ENCODE measurements at places on chromosomes 7 and 10.

DNA sequence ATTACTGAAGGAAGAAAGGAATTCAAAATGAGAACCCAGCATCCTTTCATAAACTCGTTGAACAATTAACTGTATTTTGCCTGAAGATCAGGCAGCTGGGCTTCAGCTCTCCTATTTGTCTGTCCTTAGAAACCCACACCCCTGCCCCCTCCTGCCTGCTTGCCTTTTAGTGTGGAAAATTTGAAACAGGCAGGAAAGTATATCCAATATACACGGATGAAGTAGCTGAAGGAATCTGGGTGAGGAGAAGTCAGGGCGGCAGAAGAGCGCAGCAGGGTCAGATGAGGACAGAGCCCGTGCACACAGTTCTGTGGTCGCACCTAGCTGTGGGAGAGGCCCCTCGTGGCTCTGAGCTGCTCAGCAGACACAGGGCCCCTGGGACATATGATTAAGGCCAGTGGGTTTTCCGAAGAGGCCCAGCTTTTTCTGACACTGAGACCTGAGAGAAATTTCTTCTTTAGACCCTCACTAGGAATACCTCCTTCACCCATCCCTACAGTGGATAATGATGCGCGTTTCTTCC, 87.9 kb downstream of the ACTR3B start:
- no peak for DNase-seq

GRCh38 chr10:47060356-47060755, 149.1 kb downstream of the PTPN20 start:
- no peak for DNase-seq

GRCh38 chr10:12252882-12253546, 57.0 kb downstream of the CDC123 start:
- DNase-seq, result no peak

GRCh38 chr10:63434866-63435854, 30.6 kb downstream of the JMJD1C start:
- DNase-seq, result no peak

DNA sequence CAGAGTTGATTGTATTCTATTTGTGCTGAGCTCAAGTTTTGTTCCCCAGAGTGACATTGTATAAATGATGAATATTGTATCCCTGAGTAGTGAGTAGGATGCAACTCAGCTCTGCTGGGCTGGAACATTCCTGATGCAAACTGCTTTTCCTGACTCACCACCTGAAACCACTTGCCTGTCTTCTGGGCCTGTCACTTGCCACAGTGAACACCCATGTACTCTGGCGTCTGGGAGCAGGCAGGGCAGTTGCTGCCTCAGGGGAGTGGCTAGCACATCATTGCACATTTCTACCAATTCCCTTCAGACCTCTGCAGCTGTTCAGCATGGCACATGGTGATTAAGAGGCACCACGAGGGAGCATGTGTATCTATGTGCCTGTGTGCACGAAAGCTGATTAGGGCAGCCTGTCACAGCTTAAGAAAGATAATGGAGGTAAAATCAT, 157.3 kb downstream of the SND1 start:
- DNase-seq, result no peak

DNA sequence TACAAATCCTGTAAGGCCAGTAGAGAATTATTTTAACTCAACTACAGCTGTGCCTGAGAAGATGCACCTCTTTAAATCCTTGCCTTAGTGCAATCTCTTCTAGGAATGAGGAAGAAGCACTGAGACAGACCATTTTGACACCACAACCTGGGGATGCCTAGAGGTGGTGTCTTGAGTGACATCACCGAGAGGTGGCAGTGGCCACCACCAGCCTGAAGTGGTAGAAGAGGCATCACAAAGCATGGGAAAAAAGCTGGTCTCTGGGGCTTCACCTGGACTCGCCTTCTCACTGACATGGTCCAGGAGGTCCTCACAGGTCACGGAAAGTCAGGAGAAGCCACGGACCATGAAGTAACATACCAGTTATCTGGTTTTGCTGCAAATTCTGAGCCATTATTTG, 99.2 kb upstream of the PDLIM1 start:
- DNase-seq, result no peak

DNA sequence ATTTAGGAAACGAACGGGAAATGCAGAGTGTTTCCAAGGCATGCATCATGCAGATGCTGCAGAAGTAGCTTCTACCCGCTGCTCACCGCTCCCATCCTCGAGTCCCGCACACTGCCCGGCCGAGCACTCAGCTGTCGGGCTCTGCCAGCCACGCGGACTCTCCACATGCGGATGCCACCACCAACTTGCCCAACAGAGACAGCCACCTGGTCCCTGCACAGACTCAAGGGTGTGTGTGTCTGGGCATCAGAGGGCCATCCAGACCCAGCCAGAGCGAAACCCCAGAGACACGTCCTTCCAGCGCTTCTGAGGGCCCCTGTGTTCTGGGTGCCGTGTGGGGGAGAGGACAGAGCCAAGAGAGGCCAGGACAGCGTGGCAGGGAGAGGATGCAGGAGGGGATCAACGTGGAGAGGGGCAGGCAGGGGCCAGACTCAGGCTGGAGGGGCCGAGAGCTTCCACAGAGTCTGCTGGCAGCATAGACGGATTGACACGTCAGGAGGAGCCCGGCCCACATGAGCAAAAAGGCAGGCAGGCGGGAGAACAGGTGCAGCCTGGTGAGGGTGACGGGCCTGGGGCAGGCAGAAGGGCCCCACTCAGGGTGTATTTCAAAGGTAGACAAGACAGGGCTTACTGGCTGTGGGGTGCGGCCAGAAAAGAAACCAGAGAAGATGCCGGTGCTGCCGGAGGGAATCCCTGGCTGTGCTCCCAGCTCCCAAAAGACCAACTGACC, 18.3 kb downstream of the GPER1 start:
- DNase-seq, result no peak

DNA sequence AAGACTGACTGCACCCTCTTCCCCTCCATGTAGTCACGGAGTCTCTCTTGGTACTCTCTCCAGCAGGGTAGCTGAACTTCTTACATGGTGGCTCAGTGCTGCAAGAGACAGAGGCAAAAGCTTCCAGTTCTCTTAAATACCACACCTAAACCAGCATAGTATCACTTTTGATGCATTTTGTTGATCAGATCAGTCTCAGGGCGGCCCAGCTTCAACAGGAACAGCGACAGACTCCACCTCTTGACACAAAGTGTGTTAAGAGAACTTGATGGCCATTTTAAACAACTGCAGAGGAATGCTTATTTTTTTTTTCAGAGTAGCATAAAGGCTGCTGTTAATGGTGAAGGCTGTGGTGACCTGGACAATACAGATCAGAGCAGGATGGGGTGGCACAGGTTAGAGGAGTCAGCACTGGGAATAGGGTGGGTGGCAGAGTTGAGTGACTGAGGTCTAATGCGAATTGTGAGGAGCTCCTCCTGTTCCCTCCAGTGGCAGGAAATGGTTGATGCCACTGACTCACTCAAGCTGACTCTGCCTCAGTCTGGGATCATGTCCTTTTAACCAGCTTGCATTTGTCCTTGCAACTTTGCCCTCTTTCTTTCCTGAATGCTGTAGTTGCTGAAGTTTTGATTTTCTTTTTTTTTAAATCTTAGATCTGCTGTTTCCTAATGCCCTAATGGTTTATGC, 17.3 kb downstream of the MGAM start:
- no peak for DNase-seq

- no peak for DNase-seq
Measured at GRCh38 chr10:31581741-31582323, 262.8 kb downstream of the ZEB1 start.
